OCI-LY7 (cell line): ENCODE measurements at places on chromosomes 7 and 10.

GRCh38 chr7:38413784-38414183, 140.3 kb upstream of the TARP start:
- DNase-seq, result peak; percentile 4

DNA sequence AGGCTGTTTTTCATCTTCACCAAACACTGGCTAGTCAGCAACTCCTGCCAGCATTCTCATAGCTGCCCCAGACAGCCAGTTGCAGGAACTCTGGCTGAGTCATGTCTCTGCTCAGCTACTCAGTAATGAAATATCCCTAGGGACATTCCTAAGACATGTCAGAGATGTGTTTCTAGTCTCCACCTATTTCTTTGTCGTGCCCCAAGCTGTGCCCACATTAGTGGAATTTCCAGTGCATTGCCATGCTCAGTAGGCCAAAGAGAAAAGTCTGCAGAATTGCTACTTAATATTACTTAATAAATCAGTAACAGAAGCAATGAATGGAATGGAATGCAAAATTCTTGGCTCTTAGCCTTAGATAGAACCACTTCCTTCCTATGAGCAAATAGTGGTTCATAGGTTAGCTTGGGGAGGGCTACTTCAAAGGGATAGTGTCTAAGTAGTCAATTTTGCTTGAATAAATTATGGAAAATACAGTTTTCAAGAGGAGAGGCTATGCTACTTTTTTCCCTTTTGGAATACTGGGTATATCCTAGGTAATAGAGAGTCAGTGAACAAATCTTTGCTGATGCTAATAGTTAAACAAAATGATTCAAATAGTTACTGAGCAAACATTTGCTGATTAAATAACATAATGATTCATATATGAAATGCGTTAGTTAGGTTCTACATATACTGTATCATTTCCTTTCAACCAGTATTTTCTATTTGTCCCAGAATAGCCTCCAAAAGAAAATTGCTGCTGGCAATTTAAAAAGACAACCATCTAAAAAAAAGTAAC, 23.6 kb upstream of the SEMA3C start:
- DNase-seq, result no peak

GRCh38 chr10:70302292-70302691, 18.5 kb upstream of the NPFFR1 start:
- DNase-seq, result no peak

GRCh38 chr10:117463545-117463920, 79.0 kb upstream of the EMX2 start:
- no peak for DNase-seq

DNA sequence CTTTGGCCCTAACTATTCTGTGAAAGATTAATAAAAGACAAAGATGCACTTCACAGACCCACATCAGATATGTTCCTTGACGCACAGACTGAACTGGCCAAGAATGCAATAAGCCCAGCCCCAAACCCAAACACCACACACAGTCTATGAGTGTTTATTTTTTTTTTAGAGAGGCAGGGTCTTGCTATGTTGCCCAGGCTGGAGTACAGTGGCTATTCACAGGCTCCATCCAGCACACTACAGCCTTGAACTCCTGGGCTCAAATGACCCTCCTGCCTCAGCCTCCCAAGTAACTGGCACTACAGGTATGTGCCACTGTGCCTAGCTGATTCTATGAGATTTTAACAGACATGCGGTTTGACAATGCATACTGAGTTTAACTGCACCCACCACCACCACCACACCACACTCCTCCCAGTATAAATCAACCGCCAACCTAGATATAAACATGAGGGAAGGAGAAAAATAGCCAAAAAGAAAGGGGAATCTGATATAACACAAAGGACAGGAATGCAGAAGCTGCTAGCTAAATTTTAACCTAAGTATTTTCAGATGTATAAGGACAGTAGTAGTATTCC, 35.1 kb upstream of the SLC26A3 start:
- no peak for DNase-seq

- DNase-seq, result no peak
Measured at GRCh38 chr10:5596611-5597341, 69.6 kb downstream of the ASB13 start.

GRCh38 chr7:131322861-131323260, 4.8 kb upstream of the MKLN1 start:
- DNase-seq, result no peak

DNA sequence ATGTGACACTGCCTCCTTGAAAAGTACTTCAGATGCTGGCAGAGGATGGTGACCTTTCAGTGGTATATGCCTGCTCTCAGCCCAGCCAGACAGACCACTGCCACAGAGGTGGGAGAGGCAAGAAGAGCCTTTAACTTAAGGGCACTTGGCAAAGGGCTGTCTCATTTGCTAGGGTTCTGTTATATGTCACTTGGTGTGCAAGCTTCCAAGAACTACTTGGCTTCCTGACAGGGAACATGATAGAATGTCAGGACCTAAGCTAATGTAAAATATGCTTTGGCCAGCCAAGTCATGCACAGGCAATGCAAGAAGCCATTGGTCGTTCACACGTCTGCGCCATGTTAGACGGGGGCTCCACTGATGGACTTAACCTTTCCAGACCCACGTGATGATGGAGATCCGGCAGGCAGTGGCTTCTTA, 54.7 kb downstream of the RBM20 start:
- no peak for DNase-seq

GRCh38 chr7:129670656-129671055, 59.1 kb downstream of the NRF1 start:
- DNase-seq, result no peak

DNA sequence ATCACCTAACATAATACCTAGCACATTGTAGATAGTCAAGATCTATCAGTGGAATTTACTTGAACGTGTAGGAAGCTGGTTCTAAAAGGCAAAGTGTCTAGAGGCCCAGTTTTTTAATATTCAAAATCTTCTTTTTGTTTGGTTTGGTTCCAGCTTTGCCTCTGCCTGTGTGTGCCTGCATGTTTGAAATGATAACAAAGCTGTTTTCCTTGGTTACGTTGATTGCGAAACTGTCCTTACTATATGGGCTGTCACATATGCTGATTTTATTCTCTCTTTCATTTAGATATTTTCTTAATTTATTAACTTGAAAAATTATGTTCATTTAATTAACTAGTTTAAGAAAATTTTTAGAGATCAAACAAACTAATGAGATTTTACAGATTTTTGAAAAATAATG, 237.3 kb downstream of the SEMA3A start:
- DNase-seq, result no peak

DNA sequence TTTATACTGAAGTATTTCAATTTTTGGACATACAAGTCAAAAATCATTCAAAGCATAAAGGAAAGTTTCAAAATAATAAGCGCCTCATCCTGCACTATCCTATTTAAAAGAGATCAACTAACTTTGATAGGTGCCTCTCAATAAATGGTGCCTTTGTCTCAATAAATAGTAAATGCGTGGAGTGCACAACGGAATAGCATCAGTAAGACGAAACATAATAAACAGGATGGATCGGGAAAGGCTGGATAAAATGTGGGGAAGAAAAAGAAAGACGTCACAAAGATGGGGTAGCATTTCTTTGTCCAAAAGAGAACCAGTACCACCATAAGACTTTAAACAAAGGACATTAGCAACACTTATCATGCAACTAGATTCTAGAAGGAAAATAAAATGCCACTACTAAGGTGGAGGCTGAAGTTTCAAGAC, 571 bp upstream of the PRKAR2B start:
- DNase-seq, result no peak

- no peak for DNase-seq
Measured at GRCh38 chr7:79293655-79294142, 159.8 kb downstream of the MAGI2 start.

DNA sequence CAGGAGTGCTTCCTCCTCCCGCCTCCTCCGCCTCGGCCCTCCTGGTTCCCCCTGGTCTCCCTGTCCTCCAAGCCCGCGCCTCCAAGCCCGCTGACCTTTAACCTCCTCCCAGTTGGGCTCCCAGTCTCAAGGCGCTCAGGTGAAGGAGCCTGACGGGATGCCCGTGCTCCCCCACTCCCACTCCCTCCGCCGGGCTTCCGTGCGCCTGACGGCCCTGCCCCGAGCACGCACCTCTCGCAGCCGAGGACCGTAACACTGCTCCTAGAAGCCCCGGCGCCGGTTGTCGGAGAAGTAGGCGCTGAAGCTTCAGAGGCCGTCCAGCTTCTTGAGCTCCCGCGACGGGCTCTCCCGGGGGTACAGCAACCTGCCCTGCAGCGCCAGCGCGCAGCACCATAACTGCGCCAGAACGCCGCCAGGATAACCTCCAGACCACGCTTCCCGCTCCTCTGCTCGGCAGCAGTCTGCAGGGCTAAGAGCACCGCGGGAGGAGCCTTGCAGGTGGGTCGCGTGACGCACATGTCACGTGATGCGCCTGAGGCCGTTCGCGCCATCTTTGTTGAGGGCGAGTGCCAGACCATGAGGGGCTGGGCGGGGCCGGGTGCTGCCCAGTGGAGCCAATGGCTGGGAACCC, 71.0 kb upstream of the ZNF479 start:
- DNase-seq, result no peak

- DNase-seq, result no peak
Measured at GRCh38 chr7:1251796-1252539, 19.3 kb downstream of the UNCX start.

DNA sequence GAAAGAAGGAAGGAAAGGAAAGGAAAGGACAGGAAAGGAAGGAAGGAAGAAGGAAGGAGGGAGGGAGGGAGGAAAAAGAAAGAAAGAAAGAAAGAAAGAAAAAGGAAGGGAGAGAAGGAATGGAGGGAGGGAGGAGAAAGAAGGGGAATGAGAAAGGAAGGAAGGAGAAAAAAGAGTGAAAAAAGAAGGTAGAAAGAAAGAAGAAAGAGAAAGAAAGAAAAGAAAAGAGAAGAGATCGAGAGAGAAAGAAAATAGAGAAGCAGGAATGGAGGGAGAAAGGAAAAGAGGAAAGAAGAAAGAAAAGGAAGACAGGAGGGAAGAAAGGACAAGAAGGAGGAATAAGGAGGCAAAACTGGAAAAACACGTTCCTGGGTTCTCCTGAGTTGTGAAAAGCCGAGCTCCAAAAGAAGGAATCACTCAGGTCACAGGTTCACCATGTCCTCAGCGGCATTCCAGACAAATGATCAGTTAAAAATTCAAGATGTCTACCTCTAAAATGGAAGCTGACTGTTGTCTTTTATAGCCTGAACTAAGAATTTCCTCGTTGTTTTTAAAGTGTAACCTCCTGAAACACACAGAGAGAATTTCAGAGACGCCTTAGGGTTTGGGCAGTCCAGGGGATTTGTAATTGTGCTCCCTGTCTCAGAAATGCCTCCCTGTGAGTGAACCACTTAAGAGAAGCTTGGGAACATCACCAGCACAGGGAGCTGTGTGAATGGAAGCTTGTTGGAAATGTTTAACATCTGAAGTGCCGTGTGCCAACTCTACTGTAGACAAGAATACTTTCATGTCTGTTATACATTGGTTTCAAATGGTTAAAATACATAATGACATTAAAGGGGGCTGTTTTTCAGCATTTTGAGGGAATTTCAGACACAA, 80.7 kb downstream of the INHBA start:
- no peak for DNase-seq

DNA sequence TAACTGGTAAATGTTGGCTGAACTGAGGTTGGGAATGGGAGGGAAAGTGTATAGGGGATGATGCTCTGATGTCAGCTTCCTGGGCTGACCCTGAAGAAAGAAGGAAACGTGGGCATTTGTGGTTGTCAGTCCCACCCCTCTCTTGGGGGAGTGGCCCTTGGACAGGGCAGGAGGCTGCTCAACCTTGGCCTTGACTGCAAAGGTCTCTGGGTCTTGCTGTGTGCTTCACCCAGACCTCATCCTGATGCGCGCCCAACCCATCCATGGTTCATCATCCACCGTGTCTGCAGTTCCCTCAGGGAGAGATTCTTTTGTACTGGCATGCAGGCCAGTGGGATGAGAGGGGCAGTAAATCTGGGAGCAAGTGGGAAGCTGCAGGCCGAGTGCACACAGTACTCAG, 4.7 kb upstream of the ZYX start:
- DNase-seq, result no peak

GRCh38 chr7:73991522-73992100, 36.4 kb upstream of the ELN start:
- DNase-seq, result no peak

DNA sequence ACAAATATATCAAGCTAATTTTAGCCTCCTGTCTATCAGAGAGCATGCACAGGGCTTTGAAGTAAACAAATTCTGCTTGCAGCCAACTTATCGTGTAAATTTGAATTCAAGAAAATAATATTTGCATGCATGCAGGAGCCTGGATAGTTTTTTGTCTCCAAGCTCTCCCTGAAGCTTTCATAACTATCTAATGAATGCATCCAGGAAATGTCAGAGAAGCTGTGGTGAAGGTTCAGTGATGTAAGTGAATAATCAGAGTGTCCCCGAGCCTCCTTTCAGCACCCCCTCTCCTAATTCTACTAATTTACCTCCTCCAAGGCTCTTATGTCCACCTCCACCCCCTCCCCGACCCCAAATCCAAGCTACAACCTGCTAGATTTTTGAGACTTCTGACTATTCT, 172.0 kb upstream of the ZNF32 start:
- DNase-seq, result no peak

- DNase-seq, result no peak
Measured at GRCh38 chr7:14115701-14116100, 126.2 kb upstream of the ETV1 start.

DNA sequence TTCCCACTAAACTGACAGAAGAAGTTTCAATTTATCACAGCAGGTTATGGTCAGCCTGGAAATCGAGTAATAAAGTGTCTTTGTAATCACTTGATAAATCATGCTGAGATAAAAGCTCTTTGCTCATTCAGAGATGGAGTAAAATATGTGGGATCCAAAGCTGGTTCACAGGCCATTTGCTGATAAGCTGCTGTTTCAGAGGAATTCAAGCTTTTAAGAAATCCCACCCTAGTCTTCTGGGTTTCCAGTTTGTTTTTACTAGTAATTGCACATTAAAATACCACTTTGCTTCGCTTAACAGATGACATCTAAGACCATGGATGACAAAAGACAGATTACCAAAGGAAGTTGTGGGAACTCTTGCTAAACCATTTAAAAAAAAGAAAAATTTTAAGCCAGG, 37.4 kb upstream of the CDK6 start:
- DNase-seq, result no peak

GRCh38 chr7:74501298-74501697, 47.6 kb downstream of the GTF2IRD1 start:
- DNase-seq, result no peak

DNA sequence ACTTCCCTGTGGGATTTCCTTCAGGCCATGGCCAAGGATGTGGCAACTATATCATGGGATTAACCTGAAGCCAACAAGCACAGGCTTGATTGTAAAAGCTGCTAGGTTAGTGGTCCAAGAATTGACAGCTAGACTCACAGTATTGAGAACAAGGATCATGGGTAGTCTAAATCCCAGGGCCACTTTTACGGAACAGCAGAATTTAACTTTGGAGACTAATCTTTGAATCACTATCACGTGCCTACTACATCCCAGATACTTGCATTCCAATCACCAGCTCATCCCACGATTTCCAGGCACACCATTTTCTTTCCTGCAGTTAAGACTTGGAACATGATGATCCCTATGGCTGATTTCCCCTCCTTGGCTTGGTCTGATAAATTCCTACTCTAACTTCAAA, 65.6 kb upstream of the ADO start:
- DNase-seq, result no peak

DNA sequence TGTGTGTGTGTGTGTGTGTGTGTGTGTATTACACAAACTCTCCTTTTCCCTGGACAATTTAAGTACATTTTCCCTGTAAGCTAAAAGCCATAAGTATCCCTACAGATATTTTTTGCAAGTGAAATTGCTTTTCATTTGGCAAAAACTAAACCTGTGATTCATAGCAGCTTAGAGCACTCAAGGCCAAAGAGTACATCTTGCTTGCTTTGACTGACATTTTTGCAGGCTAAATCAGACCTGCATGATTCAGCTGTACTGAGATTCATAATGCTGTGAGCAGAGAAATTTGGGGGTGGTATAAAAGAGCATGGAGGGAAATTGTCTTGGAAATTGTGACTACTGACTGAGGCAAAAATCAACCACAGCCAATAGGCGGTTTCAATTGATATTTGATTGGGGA, 500.4 kb downstream of the GFRA1 start:
- DNase-seq, result no peak
